Thyroid gland (tissue), 4 donors: ENCODE measurements at places on chromosomes 6 and 20. TPM values are rescaled to one million over a fixed set of nuclear protein-coding genes. Genes with fewer than 3 reads are reported as not detected.
A peak's percentile ranks its signal among the peaks of the same experiment; 100 is the strongest.

DNA sequence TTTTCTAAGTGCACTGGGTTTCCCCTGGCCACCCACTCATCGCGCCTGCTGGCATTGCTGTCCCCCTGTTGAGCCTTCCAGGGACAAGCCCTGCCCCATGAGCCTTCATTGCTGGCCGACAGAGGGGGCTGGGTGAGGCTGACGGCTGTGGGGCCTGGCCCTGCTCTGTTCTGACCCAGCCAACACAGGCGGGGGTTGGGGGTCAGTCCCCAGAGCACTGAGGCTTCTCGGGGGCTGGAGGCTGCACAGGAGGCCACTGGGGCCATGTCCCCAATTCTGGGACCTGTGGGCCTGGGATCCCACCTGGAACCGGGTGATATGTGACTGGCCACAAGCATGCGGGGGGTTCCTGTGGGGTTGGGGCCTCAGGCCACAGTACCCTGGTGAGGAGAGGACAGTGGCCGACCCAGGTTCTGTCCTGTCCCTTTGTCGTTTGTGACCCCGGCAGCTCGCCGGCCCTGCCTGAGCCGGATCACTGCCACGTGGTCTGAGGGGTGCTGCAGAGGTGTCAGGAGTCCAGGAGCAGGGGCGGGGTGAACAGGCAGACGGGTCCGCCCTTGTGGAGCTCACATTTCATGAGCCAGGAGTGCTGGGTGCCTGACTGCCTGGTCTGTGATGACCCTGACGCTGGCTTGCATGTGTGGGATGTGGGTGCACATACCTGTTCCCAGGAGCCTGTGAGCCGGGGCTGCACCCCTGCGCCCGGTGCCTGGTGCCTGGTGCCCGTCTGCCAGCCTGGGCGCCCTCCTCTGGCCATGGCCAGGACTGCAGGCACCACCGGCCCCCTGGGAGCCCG is 2.1 kb upstream of the COL20A1 start:
- H3K4me3 ChIP-seq: no peak overlapping the region
- peak; percentile 59 for DNase-seq
- peaks cover 6% of the 10 kb centered on the region for H3K36me3 ChIP-seq
- no peak overlapping the region for H3K27ac ChIP-seq

- H3K4me3 ChIP-seq: no peak overlapping the region
- DNase-seq: no peak
- H3K36me3 ChIP-seq: no peaks in the 10 kb centered on the region
- H3K27ac ChIP-seq: no peak overlapping the region
Measured at GRCh38 chr6:20112841-20113240, 99.4 kb downstream of the MBOAT1 start.

GRCh38 chr20:14673164-14673563 is 335.8 kb upstream of the FLRT3 start:
- H3K27me3 ChIP-seq: no peaks in the 10 kb centered on the region
- no peaks in the 10 kb centered on the region for H3K4me1 ChIP-seq
- H3K36me3 ChIP-seq: no peaks in the 10 kb centered on the region
- no peak overlapping the region for H3K27ac ChIP-seq
- no peak for DNase-seq

- H3K36me3 ChIP-seq: no peaks in the 10 kb centered on the region
- no peak overlapping the region for H3K27ac ChIP-seq
- no peak overlapping the region for H3K4me3 ChIP-seq
- no peak for DNase-seq
Measured at GRCh38 chr6:99145738-99146137, 198.0 kb upstream of the FBXL4 start.

DNA sequence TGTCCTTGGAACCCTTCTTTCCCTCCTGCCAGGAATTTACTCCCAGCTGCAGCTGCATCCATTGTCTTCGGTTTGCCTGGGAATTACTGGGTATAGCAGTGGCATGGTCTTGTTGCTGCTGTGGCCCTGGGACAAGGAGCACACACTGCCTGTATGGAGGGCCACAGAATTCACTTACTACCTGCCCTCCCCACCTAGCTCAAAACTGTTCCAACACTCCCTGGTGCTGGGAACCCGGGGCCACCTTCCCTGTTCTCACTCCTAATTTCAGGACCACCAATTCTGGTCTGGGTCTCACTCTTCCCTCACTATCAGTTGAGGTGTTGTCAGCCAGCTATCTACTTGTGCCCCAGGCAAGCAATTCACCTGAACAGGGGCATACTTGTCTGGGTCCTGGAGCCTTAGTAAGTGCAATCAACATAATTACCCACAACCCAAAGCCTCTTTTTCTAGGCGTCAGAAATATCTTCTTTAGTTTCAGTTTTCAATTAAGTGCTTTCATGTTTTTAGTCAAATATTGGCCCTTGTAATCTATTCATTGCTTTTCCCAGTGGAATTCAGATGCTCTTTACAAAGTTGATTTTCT is 47.2 kb downstream of the METTL24 start:
- H3K27ac ChIP-seq: no peak overlapping the region
- no peaks in the 10 kb centered on the region for H3K36me3 ChIP-seq
- DNase-seq: no peak
- H3K4me3 ChIP-seq: no peak overlapping the region

Gene SNAP25
- not detected for total RNA-seq

Gene CHD6
- total RNA-seq: 79.3 TPM

DNA sequence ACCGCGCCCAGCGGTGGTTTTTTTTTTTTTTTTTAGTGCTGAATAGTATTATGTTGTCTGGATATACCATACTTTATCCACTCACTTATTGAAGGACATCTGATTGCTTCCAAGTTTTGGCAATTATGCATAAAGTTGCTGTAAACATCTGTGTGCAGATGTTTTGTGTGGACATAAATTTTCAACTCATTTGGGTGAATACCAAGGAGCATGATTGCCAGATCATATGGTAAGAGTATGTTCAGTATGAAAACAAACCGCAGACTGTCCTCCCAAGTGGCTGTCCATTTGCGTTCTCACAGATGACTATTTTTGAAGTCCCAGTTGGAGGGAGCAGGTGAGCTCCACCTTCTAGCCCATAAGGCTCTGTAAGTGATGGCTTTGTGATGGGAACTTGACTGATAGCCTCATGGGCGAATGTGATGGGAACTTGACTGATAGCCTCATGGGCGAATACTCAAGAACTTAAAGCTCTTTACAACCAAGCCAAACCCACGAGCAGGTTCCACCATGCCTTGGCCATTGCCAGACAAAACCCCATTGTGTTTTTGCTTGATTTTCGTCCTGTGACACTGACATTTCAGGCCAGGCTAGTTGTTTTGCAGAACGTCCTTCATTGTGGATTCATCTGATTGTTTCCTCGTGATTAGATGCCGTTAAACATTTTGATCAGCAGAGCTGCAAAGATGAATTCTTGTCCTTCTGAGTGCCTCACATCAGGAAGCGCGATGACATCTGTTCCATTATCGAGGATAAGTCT is 51.0 kb downstream of the ZBTB2 start:
- no peak overlapping the region for H3K4me3 ChIP-seq
- no peaks in the 10 kb centered on the region for H3K4me1 ChIP-seq
- no peak for DNase-seq
- H3K36me3 ChIP-seq: no peaks in the 10 kb centered on the region
